Activated CD4-positive, alpha-beta T cell treated with anti-CD3 and anti-CD28 coated beads for 1 hour (primary cell): ENCODE measurements at places on chromosomes 4 and X.

GRCh38 chr4:95225849-95226248 lies 322.9 kb downstream of the UNC5C start:
- no peak for DNase-seq

DNA sequence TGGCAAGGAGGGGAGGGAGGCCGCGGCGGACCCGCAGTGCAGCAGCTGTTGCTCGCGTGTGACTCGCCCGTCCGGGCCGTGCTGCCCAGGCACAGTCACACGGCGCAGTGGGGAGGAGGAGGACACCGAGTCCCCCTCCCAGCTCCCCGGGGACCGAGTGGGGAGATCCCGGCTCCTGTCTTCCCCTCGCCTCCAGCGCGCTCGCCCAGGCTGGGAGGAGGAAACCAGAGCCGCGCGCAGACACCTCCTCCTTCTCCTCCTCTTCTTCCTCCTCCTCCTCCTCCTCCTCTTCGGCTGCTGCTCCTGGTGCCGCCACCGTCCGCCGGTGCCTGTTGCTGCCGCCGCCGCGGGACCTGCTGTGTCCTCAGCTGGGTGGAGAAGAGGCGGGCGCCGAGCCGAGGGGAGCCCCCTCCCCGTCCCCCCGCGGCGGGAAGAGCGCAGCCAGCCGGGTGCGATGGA lies at the start of gene TBC1D1:
Gene TBC1D1, plus strand, starts transcription at position 284 of the 459 bp plus-strand sequence. CDS start 11,012 bp downstream, outside the sequence.
- peak; percentile 38 for DNase-seq

DNA sequence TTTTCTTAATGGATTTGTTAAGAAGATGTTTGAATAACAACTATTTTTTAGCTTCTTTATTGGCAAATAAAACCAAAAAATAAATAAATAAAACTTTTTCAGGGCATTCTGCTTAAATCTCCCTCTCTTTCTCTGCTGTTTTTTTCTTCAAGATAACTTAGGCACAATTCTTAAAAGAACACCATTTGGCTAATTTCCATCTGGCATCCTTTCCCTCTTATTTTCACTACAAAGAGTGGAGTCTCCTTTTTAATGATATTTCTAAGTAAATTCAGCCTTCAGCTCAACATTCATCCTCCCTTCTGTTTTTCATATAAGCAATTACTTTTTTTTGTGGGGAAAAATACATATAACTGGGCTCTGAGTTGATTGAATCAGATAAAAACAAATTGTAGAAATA lies 88.1 kb downstream of the PCDH7 start:
- DNase-seq = no peak

GRCh38 chr4:76523593-76523992 lies 88.6 kb downstream of the SHROOM3 start:
- DNase-seq = no peak

GRCh38 chrX:140572724-140573123 lies 67.9 kb upstream of the SOX3 start:
- no peak for DNase-seq

- no peak for DNase-seq
Observed at GRCh38 chr4:112564706-112565270, 48.8 kb upstream of the NEUROG2 start.

DNA sequence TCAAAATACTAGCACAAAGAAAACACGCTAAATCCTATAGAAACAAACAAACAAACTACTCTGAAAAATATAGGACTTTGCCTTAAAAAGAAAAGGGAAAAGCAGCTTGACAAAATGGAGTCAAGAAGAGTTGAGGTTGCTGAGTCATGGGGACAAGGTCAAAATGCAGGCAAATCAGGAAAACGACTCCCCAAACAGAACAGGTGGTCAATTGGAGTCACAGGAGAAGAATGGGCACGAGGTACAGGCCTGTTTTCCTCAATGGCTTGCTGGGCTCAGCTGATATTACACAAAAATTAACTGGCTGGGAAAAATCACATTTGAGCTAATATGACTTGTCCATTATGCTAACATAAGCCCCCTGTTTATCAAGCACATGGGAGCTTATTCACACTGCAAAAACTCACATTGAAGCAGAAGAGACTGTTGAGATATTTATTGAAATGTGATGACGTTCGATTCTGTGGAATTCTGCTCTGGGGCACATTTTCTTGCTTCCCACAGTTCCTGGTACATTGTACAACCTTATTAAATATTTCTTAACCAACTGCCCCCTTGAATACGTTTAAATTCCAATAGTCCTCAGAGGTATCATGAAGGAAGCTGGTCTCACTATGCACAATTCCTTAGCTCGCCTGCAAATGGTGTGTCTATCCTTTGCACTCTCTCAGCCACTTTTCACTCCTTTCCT lies 1622.1 kb downstream of the STIM2 start:
- no peak for DNase-seq

DNA sequence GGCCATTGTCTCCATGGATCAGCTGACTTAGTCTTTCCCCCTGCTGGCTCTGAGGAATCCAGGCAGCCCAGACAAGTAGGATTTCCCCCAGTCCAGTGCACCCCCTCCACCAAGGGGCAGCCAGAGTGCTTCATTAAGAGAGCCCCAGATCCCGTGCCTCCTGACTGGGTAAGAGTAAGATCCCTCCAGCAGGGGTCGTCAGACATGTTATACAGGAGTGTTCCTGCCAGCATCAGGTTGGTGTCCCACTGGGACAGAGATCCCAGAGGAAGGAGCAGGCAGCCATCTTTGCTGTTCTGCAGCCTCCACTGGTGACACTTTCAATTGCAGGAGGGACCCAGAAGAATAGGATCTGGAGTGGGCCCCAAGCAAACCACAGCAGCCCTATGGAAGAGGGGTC lies 29.0 kb upstream of the INPP4B start:
- DNase-seq = no peak

GRCh38 chr4:139988863-139989765 lies 164.9 kb downstream of the MAML3 start:
- DNase-seq = no peak

DNA sequence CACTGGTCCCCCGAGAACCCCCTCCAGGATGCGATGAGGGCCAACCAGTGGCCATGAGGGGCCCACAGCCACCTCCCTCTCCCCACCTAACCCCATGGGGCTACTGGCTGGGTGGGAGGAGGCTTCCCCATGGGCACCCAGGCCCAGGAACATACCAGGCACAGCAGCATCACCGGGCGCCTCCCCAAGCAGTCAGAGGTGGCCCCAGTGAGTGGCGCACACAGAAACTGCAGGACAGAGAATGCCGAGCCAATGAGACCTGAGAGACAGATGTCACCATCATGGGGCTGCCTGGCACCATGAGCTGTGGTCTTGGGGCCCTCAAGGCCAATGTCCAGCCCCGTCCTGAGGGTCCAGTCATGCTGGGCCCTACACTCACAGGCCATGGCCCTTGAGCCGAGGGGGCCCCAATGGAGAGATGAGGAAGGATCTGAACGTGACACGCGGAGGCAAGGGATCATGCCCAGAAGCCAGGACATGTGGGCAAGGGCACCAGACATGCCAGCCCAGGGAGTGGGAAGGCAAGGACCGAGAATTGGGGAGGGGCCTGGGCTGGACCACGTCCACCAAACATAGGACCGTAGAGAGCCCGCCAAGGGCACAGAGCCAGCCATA lies 30.1 kb downstream of the NOP14 start:
- no peak for DNase-seq

DNA sequence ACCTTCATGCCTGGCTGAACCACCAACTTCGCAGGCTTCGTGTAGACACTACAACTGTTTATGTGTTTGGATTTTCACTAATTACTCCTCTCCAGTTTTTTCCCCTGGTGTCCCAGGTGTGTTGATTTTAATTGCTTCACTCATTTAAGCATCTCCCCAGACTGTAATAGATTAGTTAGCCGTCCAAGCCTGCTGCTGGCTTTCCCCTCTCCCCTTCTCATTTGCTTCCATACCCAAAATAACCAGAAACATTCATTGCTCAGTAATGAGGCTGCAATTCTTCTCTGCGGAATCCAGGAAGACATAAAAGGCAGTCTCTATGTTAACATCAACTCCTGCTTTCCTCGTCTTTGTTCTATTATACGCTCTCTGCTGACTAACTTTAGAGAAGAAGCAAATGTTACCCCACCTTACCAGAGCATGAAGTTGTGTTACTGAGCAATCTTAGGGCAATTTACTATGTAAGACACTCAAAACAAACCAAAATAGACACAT lies 37.9 kb upstream of the SCRG1 start:
- no peak for DNase-seq

- DNase-seq = no peak
Observed at GRCh38 chrX:148913971-148914370, 413.6 kb downstream of the AFF2 start.

GRCh38 chr4:143559757-143560147 lies 46.2 kb downstream of the SMARCA5 start:
- peak; percentile 21 for DNase-seq

- no peak for DNase-seq
Observed at GRCh38 chr4:84417997-84418709, 80.9 kb downstream of the NKX6-1 start.

- no peak for DNase-seq
Observed at GRCh38 chr4:115851918-115852766, 738.7 kb upstream of the NDST4 start.

DNA sequence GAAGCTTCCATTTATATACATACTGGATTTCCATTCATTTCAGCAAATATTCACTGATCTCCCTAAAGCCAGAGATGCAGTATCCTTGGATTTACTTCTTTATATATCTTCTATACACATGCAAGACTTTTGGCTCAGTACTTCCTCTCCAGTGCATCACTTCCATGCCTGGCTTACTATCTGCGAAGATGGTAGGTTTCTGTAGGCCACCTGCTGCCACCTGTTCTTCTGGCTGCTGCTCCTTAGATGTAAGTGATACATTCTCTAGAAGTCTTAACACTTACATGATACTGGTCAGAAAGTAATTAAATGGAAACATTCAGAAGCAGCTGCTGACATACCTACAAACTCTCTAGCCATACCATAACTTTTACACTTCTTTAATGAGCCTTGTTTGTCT lies 48.9 kb downstream of the TBC1D9 start:
- DNase-seq = no peak

DNA sequence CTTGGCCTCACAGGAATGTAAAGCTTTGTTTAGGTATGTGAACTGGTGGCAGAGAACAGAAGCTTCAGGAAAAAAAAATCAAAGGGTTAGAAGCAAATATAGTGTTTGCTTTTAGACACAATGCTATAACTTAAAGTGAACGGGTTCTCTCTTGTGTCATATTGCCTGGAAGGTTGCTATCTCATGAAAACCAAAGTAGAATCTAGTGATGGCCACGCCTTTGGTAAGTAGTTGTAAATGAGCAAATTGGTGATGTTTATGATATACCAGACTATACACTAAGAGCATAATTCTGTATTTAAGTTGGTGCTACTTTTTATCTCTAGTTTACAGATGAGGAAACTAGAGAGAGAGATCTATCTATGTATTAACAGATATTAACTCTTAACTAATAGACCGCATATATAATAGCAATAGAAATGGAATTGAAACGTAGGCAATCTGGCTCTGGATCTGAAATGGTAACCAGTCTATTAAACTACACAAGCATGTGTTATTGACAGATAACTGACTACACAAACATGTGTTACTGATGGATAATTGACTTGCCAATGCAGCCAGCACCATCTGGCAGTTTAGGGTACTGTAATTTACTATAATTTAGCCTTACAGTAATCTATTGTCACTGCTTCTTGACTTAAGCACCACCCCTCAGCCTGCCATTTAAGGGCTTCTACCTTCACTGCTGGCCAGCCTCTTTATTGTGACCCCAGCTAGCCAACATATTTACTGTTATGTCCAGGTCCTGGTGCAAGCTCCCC lies 40.8 kb downstream of the HCCS start:
- DNase-seq = no peak

- no peak for DNase-seq
Observed at GRCh38 chr4:180946188-180946587, 1297.0 kb upstream of the TENM3 start.

DNA sequence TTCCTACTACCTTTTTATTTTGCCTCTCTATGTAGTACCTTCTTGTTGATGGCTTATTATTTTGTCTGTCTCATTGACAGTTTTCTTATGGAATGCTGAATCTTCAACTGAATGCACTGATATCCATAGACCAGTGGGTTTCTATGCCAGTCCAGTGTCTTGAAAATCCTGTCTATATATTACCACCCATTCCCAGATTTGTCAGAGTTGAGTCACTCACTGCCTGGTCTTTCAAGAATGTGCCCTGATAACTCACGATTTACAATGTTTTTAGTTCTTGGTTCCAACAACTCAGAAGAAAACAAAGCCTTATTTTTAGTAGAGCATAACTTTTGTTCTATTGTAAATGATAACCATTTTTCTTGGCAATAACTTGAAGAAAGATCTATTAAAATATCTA lies 606.0 kb upstream of the PITX2 start:
- no peak for DNase-seq

DNA sequence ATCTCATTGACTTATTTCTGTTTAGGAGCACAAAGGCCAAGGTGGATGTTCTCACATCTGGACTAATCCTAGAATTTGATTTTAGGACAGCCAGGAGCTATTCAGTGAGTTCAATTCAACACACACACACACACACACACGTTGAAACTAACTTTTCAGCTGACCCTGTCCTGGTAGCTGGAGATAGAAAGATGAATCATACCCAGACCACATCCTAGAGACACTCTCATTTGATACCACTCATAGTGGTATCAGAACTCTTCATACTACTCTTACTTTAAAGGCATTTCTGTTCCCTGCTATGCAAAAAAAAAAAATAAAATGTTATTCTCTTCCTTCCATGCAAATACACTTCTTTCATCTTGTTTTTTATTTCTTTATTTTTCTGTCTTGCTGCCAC lies 36.7 kb downstream of the KLF8 start:
- DNase-seq = no peak

DNA sequence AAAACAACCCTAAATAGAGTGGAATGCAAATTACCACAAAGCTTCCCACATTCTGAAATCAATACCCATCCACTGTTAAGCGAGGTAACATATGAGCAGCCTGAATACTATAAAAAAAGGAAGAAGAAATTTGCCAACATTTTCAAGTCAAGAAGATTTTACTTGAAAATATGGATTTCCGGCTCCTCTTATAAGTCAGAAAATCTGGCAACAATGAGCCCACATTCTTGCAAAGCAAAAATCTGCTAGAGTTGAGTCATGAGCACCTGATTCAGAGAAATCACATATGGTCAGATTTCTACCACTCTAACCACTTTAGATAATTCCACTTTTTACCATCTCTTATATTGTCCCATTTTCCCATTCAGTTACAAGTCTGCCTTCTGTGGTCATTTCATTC lies 395.7 kb downstream of the DTHD1 start:
- no peak for DNase-seq

DNA sequence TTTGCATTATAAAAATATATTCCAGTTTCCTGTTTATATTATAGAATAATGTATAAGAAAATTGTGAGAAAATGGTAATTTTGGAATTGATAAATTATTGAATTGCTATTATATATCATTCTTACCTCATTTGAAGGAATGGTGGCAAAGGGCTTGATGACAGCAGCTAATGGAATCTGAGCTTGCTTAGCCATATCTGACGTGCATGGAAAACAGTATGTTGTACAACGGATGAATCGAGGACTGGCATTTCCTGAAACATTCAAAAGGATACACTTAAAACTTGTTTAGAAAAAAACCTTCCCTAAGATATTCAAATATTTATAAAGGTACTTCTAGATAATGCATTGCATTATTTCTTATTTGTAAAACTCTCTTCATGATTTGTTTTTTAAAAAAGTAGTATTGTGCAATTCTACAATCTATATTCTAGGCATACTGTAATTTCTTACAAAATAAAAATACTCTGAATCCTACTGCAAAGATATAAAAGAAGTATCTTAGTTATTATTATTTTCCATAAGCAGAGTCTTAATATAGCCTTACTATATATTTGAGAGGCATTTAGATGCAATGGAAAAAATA lies 38.3 kb downstream of the SEC24D start:
- no peak for DNase-seq
